Mesenteric fat pad (tissue), 1 donor: ENCODE measurements at places on chromosomes 3 and 15. TPM values are rescaled to one million over a fixed set of nuclear protein-coding genes. Genes with fewer than 3 reads are reported as not detected.

The WNT7A gene
- total RNA-seq: not detected

The UBAP1L gene
- total RNA-seq: 3.9 TPM

The AP4E1 gene
- 11.0 TPM for total RNA-seq

The LRRC15 gene
- total RNA-seq: 0.35 TPM

The KCNH8 gene
- not detected for total RNA-seq
